Right cardiac atrium (tissue), 5 donors: ENCODE measurements at places on chromosomes 7 and 10. TPM values are rescaled to one million over a fixed set of nuclear protein-coding genes. Genes with fewer than 3 reads are reported as not detected.

The ITPRIP gene
- total RNA-seq: 29.1 TPM

The IFIT5 gene
- 16.7 TPM for total RNA-seq

DNA sequence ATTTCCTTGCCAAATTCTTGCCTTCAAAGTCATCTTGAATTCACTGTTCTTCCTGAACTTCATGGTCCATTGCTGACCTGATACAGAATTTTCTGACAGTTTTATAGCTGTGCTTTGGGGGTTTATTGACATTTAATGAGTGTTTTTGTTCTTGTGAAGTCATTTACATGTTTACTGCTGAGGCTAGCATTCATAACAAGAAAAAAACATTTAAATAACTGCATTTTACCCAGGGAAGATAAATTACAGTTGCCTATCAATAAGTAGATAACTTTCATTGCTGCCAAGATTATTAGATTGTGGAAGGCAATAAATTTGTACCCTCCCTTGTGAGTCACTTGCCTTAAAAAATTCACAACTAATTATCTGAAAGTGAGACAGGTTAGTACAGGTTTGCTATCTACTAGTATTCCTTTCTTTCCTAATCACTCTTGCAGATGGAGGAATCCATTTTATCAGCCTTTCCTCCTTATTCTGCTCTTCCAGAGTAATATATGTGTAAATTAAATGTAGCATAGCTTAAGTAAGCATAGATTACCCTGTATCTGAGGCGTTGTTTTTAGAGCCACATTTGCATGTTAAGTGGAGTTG, 178.4 kb downstream of the EXOC4 start:
- no peak for DNase-seq

DNA sequence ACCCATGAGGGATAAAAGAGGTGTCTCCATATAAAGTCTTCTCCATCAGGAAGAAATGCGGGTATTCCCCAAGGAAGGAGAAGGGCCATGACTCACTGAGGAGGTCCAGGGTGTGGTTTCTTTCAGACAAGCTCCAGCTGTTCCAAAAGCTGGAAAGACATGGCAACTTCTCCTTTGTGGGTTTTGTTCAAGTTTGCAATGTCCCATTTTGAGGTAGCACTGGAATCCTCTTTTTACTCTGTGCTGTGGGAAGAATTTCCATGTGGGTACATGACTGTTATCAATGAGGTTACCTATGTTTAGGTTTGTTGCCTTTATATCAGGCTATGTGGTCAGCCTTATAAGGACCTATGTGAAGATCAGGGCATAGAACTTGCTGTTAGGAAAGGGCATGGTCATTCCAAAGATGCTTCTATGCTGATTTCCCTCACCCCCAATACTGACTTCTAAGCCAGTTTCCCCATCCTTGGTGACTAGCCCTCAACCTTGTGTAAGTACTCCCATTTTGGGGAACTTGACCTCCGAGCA, 697.5 kb downstream of the INHBA start:
- DNase-seq: peak; percentile 25

- peak; percentile 67 for DNase-seq
Measured at GRCh38 chr7:151246851-151247580, 1.5 kb downstream of the SMARCD3 start.

DNA sequence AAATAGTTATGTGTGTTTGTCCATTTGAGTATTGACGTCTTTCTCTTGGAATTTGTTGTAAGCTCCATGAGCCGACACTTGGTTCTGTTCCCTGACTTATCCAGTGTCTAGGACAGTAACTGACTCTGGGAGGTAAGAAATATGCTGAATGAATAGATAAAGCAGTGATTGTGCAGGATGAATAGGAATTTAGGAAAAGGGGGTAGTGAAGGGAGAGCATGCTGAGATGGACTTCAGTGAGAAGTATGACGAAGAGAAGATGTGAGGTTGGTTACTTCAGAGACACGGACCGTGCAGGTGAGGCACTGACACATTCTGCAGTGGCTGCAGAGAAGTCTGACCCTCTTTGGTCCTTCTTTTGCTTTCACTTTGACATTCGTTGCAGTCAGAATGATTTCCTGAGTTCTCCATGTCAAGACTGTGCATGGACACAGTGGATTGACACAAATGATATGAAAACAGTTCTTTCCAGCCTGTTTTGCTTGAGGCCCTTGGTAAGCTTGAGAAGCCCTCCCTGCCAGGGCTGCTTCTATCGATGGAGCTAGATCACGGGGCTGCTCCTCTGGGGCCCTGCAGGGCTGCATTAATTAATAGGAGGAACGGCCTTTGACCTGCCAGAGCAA, 261.5 kb upstream of the SORCS1 start:
- peak; percentile 40 for DNase-seq

The MINDY4 gene
- 5.2 TPM for total RNA-seq

DNA sequence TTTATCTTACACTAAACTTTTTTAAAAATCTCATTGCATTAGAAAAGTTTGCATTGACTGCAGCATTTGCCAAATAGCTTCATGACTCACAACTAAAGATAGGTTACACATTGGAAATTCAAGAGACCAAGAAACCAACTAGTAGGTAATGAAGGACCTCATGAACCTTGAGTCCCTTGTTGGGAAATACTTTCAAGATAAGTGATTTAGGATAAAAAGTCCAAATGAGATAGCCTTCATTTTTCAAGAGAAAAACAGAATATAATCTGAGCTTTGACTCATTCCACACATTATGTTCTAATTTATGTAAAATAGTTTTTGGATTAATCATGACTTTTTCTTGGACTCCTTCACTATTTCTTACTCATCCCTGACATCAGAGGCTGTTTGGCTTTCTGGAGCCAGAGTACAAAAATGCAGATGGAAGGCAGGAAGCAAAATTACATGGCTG, 13.1 kb upstream of the LIPF start:
- no peak for DNase-seq

The GFRA1 gene
- 7.5 TPM for total RNA-seq

The JAKMIP3 gene
- 0.86 TPM for total RNA-seq

The SLC26A3 gene
- total RNA-seq: not detected

- no peak for DNase-seq
Measured at GRCh38 chr10:86105181-86105580, 261.4 kb downstream of the GRID1 start.

DNA sequence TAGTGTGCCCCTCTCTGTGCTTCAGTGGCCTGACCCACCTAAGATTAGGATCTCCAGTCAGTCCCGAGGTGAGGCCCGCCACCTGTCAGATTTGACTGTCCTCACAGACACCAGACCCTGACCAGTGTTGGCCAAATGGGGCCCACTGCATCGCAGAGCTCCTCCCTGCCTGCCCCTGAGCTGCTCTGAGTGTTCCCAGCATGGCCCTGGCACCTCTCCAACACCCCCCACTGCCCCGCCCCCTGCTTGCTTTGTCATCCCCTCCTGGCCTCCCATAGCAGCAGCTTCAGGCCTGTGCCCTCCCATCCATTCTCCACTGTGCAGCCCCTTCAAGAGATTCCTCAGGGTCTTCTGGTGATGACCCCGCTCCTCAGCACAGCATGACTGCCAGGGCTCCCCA, 67.6 kb downstream of the C10orf120 start:
- no peak for DNase-seq

The PVRIG gene
- not detected for total RNA-seq

DNA sequence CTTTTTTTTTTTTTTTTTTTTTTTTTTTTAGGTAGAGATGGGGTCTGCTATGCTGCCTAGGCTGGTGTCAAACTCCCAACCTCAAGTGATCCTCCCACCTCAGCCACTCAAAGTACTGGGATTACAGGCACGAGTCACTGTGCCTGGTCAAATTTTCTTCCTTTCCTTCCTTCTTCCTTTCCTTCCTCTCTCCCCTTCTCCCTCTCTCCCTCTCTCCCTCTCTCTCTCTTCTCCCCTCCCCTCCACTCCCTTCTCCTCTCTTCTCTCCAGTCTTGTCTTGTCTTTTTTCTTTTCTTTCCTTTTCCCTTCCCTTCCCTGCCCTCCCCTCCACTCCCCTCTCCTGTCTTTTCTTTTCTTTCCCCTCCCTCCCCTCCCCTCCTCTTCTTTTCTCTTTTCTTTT, 7.2 kb upstream of the MLXIPL start:
- no peak for DNase-seq

DNA sequence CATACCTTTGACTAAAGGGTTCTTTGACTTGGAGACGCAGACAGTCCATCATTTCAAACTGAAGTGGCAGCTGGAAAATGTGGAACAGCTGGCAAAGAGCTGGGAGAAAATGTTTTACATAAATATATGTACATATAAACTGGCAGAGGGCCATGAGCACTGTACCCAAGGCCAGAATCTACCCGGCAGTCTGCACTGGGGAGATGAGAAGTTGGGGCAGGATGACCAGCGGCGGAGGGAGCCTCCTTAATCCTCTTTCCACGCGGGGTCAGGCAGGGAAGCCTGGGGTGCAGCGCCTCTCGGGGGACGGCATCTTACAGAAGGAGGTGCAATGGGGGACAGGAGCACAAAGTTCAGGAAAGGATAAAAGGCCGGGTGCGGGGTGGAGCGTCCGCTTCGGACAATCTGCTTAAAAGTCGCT, 1.3 kb downstream of the GLI3 start:
- DNase-seq: peak; percentile 22

DNA sequence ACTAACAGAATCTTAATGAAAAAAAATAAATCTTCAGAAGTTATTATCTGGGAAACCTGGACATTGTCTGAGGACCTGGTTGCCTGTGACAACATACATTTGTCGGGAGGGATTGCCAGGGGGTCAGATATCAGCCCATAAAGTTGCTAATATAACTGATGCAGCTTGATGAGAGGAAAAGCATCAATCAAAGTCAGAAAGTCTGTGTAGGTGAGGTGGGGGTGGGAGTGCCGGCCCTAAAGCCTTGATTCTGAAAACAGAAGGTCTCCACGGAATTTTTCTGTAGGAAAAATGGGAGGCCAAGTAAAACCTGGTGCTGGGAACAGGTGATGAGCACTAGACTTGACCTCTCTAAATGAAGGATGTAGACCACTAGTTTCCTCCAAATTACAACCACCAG, 281.8 kb downstream of the FGFR2 start:
- DNase-seq: no peak

The NME8 gene
- not detected for total RNA-seq

DNA sequence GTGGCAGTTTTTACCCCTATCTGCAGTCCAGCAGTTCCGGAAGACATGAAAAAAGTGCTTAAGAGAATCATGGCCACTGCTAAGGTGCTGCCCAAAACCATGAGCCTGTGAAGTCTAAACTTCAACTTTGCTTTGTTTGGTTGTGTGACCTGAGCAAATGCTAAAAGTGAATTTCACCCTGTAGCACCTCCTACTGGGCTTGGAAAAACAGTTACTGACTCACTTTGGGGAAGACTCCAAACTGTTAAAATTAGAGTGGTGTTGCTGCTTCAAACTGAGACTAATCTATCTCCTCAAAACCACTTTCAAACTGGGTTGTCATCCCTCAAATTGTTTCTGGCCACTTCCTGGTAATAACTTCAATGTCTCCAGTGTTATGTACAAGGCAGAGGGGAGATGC, 21.3 kb downstream of the MKX start:
- no peak for DNase-seq

GRCh38 chr7:1899951-1900762, 230.1 kb downstream of the ELFN1 start:
- peak; percentile 12 for DNase-seq

DNA sequence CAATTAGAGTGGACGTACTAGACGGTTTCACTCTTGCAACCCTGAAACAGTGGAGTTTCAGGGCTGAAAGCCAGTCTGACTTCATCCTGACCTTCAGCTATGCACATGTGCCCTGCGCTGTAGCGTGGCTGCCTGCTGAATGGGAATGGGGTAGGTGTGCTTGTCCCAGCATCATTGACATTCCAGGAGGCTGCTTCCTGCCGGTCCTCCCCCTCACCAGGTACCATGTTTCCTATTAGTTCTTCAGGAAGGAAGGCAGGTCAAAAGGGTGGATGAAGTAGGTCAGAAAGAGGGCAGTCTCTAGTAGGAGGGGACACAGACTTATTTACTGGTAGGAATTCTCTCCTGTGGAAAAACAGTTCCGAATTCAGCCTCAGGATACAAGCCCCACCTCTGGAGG, 551.8 kb upstream of the GALNT17 start:
- no peak for DNase-seq

- DNase-seq: no peak
Measured at GRCh38 chr10:80489371-80490112, 35.4 kb downstream of the TSPAN14 start.

The GLI3 gene
- 2.5 TPM for total RNA-seq

The WEE2 gene
- total RNA-seq: not detected

- no peak for DNase-seq
Measured at GRCh38 chr10:60426425-60426824, 36.8 kb upstream of the ANK3 start.

DNA sequence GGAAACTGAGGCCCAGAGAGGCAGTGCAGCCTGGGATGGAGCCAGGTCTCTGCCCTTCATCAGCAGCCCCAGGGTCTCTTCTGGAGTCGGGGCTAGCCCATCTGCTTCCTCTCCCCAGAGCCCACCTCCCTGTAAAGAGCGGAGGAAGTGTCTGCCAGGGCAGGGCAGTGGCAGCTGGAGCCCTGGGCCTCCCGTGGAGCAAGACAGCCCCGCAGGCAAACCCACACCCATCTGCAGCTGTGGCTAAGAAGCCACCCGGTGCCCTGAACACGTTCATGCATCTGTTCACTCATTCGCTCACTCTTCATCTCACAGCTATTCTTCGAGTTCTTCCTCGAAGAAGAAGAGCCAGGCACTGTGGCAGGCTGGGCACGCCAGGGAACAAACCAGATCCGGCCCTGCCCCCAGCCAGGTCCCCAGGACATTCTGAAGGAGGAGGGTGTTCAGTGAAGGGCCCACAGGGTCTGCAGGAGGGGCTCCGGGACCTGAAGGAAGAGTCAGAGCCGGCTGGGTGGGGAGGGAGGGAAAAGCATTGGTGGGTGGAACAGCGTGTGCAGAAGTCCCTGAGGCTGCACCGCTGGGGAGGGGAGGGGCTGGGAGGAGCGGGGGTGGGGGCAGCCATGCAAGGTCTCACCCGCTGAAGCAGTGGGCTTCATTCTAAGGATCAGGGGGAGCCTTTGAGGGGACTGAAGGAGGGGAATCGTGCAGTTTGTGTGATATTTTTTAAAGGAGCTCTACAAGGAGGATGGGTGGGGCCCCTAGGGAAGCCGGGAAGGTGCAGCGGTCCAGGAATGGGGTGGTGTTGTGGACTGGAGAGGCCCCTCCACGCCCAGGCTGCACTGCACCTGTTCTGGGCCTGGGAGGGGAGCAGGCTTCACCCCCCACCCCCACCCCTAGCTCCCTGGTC, 99.1 kb downstream of the UNCX start:
- no peak for DNase-seq

The CPA4 gene
- total RNA-seq: 0.65 TPM

The ZNF518A gene
- 13.2 TPM for total RNA-seq

GRCh38 chr10:107616031-107616430, 451.5 kb upstream of the SORCS1 start:
- DNase-seq: no peak

GRCh38 chr7:116546054-116546453, 21.2 kb downstream of the CAV1 start:
- peak; percentile 51 for DNase-seq

DNA sequence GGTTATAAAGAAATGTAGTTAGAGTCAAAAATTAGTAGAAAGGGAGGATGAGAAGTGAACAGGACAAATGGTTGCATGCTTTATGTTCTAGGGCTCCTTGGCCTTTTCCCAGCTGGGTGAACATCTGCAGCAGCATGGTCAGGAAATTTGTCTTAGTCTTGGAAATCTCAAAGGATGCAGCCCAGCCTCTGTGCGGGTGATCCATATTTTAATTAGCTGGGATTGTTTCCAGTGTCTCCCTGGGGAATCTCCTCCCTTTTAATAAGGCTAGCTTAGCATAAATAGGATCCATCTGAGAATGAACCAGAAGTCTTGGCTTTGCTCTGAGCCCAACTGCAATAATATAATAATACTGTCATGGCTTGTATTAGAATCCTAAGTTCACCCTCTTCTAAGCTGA, 198.3 kb downstream of the PRKG1 start:
- peak; percentile 12 for DNase-seq
